DMS53 (cell line): ENCODE measurements at places on chromosomes 6 and 20.

- DNase-seq, result peak; percentile 58
Measured at GRCh38 chr6:15754035-15754705, 91.3 kb upstream of the DTNBP1 start.

DNA sequence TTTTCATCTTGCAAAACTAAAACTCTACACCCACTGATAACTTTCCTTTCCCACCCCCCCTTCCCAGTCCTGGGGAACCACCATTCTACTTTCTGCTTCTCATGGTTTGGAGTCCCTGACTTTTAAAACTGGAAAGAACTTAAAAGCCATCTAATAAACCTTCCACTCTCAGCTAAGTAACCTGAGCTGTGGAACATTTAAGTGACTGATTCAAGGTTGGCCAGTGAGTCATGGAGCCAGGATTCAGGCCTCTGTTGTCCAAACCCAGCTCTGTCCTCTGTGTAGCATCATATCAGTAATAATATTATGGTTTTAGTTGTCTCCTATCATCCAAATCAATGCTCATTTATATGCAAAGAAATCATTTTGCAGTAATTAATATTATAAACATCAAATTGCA is 176.0 kb upstream of the NT5E start:
- no peak for DNase-seq

- DNase-seq, result no peak
Measured at GRCh38 chr6:71481801-71482200, 193.2 kb downstream of the OGFRL1 start.

GRCh38 chr6:110524305-110524704 is 47.9 kb upstream of the SLC22A16 start:
- DNase-seq, result no peak

DNA sequence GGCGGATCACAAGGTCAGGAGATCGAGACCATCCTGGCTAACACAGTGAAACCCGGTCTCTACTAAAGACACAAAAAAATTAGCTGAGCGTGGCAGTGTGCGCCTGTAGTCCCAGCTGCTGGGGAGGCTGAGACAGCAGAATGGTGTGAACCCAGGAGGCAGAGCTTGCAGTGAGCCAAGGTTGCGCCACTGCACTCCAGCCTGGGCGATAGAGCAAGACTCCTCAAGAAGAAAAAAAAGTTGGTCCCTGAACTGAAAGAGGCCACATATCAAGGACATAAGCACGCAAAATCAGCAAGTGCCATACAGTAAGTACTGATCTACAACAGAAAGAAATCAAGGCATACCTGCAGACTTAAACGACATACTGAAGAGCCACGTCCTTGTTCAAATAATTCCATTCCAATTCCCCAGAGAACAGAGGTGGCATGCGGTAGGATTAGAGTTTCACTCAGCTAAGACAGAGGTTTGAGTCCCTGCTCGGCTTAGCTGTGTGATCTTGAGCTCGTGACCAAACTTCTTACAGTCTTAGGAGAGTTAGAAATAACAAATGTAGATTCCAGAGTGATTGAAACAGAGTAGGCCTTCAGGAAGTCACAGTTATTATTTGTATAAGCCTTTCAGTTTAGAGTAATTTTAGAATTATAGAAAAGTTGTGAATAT is 29.2 kb downstream of the B4GALT5 start:
- DNase-seq, result no peak
